ENCODE measurements at places on chromosomes 4 and X.
A peak's percentile ranks its signal among the peaks of the same experiment; 100 is the strongest.

DNA sequence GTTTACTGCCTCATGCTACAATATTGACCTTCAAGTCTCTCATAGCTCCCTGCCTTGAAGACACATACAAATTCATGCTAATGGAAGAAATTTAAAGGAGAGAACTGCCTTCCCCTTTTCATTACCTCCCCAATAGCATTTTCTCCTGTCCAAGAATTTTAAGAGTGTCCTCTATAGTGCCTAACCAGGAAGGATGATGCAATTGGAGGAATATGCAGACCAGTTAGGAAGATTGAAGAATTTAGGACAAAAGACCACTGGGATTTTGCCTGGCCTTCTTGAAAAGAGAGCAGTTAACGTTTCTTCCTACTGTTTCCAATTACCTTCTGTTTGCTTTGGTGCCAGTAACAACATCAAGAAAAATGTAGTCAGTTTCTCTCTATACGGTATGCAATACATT lies 443.9 kb downstream of the INPP4B start:
- ATAC-seq, result no peak

GRCh38 chrX:13432414-13433297 lies 112.8 kb upstream of the ATXN3L start:
- peak; percentile 91 for ATAC-seq

DNA sequence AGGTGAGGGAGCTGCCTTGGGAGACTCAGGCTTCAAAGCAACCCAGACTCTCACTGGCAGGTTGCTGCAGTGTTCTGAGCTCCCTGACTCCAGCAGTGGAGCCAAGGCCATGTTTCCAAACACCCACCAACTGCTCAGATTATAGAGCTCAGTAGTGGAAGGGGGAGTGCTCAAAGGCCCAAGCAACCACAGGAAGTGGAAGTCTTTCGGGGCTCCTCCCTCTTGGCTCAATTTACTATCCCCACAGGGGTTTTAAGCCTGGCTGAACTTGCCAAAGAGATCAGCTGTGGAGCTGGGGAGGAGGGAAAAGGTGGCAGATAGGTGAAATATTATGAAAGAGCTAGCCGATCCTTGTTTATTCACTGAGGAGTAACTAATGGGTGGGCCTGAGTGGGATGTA lies 82.5 kb downstream of the HPRT1 start:
- no peak for ATAC-seq

- no peak for ATAC-seq
Observed at GRCh38 chrX:122770581-122770980, 413.5 kb upstream of the GRIA3 start.

DNA sequence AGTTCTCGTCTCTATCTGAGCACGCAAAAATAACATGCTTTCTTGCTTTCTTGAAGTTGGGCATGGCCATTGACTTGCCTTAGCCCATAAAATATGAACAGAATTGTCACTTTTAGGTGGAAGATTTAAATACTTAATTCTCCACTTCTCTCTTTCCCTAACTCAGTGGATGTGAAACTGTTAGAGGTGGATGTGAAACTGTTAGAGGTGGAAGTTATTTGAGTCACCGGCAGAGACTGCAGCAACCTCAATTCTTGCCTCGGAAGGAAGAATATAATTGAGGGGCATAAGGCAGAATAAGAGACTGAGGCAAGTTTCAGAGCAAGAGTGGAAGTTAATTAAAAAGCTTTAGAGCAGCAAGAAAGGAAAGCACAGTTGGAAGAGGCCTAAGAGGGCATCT lies 2.8 kb upstream of the PARM1 start:
- ATAC-seq, result no peak

GRCh38 chr4:101349801-101350064 lies 2.4 kb upstream of the PPP3CA start:
- ATAC-seq, result no peak

- ATAC-seq, result no peak
Observed at GRCh38 chr4:31687717-31688342, 967.7 kb downstream of the PCDH7 start.

DNA sequence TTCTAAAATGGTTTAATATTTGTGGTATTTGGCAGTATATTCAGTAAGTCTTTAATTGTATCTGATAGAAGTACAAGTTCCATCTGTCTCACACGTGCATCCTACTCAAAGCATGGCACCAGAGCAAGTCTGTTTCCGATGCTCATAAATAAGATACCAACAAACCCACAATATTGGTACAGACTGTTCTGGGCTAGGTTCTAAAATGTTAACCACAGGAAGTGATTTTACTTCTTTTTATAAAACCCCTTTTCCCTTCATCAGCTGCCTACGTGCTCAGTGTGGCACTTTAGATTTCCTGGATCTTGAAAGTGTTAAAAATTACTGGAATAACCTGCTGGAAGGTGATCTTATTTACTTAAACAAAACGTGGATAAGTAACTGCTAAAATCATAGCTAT lies 165.1 kb downstream of the CFAP299 start:
- no peak for ATAC-seq

- no peak for ATAC-seq
Observed at GRCh38 chr4:7344636-7345155, 90.0 kb downstream of the PSAPL1 start.

DNA sequence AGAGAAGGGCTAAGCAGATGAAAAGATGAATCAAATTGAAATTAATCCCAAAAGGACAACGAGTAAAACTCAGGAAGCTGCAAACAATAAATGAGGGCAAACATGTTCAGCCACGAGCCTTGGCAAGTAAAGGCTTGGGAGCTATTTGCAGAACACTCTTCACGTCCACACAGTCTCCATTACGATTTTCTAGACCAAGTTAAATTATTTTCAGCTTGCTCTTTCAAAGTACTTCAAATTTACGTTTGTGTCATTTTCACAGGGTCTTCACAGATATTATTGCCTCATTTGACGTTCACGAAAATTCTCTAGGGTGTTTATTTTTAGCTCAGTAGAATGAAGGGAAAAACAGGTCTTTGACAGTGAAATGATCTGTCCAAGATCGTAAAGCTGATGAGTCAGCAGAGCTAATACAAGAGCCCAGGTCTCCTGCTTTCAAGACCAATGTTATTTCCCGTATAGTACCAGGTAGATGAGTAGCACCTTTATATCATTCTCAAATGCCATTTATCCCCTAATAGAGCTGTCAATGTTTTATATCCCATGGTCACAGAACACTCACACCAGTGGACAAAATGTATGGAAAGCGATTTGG lies 20.9 kb downstream of the KLB start:
- ATAC-seq, result no peak

DNA sequence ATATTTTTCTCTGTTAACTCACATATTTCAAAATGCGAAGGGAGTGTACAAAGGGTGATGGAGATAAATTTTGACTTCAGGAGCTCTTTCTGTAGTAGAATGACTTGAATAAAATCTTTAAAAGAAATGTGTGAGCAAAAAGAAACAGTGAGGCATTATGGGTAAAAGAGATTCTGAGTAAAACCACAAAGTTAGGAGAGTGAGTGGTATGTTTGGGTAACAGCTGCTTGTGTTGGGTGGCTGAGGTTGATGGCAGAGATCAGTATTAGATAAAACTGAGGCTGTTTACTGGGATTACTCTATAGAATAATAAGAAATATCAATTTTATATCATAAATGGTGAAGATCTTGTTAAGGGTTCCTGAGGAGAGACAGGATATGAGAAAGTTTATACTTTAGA lies 434.2 kb upstream of the AMOT start:
- ATAC-seq, result no peak

DNA sequence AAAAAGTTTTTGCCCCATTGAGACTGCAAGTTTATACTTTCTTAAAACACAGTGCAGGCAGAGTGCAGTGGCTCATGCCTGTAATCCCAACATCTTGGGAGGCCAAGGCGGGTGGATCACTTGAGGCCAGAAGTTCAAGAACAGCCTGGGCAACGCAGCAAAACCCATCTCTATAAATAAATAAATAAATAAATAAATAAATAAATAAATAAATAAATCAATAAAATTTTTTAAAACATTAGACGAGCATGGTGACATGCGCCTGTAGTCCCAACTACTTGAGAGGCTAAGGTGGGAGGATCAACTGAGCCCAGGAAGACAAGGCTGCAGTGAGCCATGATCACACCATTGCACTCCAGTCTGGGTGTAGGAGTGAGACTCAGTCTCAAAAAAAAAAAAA lies 213.3 kb downstream of the LRBA start:
- ATAC-seq, result no peak

GRCh38 chr4:122508083-122508482 lies 51.6 kb upstream of the IL2 start:
- no peak for ATAC-seq

DNA sequence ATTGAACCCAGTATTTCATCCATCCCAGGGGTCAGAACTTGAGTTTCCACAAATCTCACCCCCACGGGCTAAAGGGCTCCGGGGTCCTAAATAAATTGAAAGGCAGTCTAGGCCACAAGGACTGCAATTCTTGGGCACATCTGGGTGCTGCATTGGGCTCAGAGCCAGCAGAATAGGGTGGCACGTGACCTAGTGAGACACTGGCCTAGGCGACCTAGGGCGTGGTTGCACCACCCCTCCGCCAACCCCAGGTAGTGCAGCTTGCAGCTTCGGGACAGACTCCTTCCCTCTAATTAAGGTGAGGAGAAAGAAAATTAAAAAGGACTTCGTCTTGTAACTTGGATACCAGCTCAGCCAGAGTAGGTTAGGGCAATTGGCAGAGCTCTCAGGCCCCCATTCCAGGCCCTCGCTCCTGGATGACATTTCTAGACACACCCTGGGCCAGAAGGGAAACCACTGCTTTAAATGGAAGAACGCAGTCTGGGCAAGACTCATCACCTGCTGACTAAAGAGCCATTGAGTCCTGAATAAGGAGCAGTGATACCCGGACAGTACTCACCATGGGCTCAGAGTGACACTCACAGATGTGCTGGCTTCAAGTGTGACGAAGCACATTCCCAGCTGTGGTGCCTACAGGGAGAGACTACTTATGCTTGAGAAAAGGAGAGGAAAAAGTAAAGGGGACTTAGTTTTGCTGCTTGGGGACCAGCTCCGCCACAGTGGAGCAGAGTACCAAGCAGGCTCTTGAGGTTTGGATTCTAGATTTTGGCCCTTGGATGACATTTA lies 735.4 kb downstream of the FSTL5 start:
- no peak for ATAC-seq

GRCh38 chrX:36562986-36563385 lies 445.2 kb upstream of the FAM47C start:
- ATAC-seq, result no peak

DNA sequence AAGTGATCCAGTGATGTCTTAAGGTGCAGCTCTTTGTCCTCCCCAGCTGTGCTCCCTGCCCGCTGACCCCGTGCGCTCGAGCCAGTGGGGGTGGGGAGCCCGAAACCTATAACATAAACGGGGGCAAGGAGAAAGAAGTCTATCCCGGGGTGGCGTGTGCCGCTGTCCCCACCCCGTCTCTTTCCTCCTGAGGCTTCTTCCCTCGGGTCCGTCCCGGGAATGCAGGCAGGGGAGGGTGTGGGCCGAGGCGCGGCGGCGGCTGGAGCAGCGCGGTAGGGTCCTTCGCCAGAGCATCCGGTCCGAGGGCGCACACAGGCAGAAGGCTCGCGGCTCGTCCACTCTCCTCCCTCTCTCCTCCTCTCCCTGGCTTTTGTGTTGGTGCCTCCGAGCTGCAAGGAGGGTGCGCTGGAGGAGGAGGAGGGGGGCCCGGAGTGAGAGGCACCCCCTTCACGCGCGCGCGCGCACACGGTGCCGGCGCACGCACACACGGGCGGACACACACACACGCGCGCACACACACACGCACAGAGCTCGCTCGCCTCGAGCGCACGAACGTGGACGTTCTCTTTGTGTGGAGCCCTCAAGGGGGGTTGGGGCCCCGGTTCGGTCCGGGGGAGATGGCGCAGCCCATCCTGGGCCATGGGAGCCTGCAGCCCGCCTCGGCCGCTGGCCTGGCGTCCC lies at the start of gene RAB33A:
RAB33A (plus strand) TSS at position 517 of the 681 bp plus-strand sequence; CDS start at position 618, 101 bp downstream.
- ATAC-seq, result peak; percentile 18

- no peak for ATAC-seq
Observed at GRCh38 chrX:40422021-40422420, 158.7 kb upstream of the ATP6AP2 start.

- no peak for ATAC-seq
Observed at GRCh38 chrX:107755721-107756120, 19.9 kb downstream of the TSC22D3 start.

DNA sequence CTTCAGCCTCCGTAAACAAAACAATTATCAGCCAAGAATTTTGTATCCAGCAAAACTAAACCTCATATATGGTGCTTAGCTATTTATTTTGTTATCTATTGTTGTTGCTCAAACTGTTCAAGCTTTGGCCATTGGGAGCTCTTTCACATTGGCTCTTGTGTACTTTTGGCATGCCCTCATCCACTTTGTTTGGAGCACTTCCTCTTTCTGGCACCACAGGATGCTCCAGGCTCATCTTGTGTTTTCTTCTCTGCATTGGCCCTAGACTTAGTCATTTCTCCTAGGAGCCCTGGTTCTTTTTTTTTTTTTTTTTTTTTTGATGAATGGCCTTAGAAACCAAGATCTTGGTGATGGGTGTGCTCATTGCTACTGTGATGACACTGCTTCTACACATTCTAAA lies 74.5 kb downstream of the DIPK2B start:
- no peak for ATAC-seq

DNA sequence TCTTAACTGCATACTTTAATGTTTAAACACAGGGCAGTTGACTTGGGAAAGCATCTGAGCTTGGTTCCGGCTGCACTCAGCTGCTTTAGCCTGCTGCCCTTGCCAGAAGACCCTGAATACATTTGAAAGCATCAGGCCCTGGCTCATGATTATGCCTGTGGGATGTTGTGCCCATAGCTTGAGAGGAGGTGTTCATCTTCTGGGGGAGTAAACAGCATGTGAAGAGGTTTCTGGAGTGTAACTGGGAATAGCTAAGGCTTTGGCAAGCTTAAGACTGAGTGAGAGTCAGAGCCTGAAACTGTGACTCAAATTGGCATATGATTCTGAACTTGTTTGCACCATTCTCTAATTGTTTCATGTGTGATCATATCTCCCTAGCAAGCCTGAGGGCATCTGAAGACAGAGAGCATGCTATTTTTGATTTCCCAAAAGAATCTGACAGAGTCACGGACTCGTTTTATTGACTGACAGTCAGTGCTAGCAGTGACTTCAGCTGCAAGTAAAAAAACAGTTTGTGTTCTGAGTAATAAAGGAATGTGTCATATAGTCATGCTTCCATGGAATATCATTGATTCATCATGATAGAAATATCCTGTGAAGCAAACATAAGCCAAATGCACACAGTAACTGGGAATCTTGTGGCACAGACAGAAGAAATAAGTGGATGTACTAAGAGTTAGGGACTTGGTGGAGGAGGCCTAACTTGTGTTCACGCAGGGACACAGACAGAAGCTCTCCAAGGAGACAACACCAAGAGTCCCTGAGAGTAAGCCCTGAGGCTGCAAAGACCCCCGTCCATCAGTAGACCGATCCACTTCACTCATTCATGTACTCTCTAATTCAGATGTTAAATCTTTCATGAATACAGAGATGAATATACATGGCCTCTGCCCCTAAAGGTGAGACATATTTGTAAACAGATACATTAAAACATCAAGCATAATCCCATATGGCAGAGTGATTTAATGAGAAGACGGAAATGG lies 100.7 kb downstream of the SYNPO2 start:
- ATAC-seq, result peak; percentile 56

- ATAC-seq, result no peak
Observed at GRCh38 chr4:123956204-123956603, 559.6 kb downstream of the SPRY1 start.

- no peak for ATAC-seq
Observed at GRCh38 chr4:109801895-109802319, at the start of gene CFI. TSS of gene CFI (minus strand) at chr4:109801999. CDS start at chr4:109801971, 28 bp downstream.

GRCh38 chrX:72100824-72101351 lies 30.8 kb downstream of the RTL5 start:
- ATAC-seq, result peak; percentile 57
